ENCODE measurements at places on chromosomes 5 and 9.

DNA sequence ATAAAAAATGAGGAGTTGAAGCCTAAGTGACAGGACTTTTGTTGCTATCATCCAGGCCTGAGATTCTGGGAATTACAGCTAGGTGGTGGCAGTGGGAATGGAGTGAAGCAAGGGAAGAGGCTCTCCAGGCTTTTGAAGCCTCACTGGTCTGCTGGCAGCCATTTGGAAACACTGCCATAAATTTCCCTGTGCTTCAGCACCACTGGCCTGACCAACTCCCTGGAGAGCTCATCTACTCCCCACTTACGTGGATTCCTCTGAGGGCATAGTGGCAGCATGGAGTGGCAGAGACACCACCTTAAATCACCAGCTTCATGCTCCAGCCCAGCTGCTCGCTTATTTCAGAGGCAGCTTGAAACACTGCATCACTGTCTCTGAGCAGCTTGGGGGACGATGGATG lies 518.2 kb downstream of the TLR4 start:
- DNase-seq = peak; percentile 63

GRCh38 chr5:37966291-37966690 lies 126.5 kb upstream of the GDNF start:
- DNase-seq = no peak

DNA sequence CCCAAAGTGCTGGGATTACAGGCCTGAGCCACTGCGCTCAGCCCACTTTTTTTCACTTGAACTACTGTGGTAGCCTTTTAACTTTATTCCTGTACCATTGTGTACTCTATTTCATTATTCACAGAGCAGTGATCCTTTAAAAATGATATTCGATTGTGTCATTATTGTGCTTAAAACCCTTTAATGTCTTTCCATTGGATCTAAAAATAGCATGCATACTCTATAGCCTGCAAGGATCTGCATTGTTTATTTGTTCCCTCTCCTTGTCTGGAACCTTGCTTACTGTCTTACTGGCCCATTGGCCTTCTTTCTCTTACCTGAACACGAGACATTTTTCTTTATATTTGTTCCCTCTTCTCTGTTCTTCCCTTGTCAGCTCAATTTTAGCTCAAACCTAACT lies 15.7 kb downstream of the GPBP1 start:
- DNase-seq = no peak

GRCh38 chr9:69395718-69396117 lies 70.7 kb downstream of the ENTREP1 start:
- no peak for DNase-seq

- no peak for DNase-seq
These were observed 15.4 kb upstream of the EXOC3 start for GRCh38 chr5:427415-428087.

DNA sequence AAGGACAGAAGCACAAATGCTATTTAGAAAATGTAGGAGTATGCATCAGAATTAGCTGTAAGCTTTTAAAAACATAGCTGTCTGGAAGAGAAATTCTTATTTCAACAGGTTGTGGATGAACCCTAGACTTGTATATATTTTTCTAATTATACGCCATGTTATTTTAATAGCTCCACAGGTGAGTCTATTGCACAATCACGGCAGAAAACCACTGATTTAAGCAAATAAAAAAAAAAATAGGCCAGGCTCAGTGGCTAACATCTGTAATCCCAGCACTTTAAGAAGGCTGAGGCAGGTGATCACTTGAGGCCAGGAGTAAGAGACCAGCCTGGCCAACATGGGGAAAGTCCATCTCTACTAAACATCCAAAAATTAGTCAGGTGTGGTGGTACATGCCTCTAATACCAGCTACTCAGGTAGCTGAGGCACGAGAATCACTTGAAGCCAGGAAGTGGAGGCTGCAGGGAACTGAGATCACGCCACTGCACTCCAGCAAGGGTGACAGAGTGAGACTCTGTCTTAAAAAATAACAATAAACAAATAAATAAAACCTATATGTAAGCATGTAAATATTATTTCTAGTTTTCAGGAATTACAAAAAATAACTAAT lies 11.7 kb downstream of the TRIM23 start:
- DNase-seq = no peak

DNA sequence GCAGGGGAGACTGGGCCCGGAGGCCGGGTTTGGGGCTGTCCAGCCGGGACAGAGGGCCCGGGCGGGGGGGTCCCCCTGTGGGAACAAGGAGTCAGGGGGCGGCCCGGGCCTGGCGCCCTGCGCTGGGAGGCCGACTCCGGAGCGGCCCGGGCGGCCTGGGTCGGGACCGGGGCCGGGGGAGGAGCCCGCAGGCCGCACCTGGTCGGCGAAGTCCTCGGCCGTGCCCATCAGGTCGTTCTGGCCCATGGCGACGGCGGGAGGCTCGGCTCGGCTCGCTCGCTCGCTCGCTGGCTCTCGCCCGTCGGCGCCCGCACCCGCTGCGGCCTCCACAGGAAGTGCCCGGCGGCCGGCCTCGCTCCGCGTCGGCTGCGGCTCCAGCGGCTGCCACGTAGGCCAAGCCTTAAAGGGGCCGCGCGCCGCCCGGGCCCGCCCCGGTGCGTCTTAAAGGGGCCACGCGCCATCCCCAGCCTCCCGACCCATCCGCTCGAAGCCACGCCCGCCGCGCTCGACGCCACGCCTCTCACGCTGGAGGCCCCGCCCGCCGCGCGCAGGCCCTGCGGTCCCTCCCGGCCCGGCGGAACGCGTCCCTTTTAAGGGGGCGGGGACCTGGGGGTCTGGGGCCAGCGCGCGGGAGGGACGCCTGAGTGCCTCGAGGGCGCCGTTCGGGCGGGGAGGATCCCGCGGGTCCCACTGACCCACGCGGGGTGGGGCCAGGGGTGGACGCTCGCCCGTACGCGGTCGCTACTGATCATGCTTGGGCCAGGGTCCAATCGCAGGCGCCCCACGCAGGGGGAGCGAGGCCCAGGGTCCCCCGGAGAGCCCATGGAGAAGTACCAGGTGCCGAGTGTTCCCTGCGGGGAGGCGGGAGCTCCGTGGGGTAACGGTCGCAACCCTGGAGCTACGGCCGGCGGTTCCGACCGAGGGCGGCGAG lies at the start of the genes STKLD1 and SURF4:
Gene STKLD1, plus strand, starts transcription at position 643 of the 931 bp plus-strand sequence. Its CDS starts 108 bp downstream, at position 751.
Gene SURF4, minus strand, starts transcription at position 337 of the 931 bp plus-strand sequence. Its CDS starts 91 bp downstream, at position 246.
- DNase-seq = peak; percentile 78

DNA sequence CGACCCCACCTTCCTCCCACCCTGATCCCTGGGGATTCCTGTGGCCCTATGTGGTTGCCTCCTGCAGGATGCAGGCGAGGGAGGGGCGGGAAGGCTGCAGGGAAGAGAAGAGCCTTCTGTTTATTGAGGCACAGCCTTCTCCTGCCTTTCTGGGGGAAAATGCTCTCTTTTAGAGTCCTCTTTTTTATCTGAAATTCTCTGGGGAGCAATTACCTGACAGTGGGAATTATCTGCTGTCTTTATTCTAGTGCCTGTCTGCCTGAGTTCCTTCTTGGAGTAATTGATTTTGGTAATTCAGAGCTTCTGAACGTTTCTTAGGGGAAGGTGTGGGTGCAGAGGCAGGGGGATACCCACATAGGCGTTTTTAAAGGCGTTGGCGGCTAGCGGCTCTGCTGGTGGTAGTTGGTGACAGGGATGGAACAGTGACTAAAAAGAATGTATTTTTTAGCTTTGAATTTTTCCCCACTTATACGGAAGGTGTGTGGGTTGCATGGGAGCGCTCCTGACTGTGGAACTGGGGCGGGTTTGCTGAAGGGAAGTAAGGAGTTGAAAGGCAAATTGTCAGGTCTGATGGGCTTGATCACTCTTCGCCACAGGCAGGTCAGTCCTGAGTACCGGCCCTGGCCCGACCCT lies 35.2 kb upstream of the DAB2IP start:
- DNase-seq = no peak

DNA sequence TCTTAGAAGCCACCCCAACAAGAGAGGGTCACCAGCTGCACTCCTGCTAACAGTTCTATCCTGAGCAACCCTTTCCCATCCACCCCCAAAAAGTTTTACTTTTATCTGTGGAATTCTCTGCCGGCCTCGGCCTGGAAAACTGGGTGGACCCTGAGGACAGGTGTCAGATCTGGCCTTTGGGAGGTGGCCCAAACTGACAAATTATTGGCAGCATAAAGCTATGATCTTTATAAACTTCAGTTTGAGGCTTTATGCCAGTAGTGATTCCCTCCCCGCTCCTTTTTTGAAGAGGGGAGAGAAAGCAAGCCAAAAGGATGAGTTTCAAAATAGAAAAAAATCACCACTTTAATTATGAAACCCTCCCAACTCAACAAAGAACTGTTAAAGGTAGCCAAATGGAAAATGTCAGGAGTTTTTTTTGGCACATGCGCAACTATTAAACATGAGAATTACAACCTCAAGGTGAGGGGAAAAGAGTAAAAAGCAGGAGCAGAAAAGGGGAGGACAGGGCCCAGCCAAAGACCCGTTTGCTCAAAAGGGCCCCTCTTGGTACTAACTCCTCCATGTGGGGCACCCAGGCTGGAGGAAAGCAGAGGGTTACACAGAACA lies 49.4 kb downstream of the FBXW11 start:
- no peak for DNase-seq

GRCh38 chr9:123360161-123361085 lies 4.4 kb downstream of the CRB2 start:
- peak; percentile 34 for DNase-seq

DNA sequence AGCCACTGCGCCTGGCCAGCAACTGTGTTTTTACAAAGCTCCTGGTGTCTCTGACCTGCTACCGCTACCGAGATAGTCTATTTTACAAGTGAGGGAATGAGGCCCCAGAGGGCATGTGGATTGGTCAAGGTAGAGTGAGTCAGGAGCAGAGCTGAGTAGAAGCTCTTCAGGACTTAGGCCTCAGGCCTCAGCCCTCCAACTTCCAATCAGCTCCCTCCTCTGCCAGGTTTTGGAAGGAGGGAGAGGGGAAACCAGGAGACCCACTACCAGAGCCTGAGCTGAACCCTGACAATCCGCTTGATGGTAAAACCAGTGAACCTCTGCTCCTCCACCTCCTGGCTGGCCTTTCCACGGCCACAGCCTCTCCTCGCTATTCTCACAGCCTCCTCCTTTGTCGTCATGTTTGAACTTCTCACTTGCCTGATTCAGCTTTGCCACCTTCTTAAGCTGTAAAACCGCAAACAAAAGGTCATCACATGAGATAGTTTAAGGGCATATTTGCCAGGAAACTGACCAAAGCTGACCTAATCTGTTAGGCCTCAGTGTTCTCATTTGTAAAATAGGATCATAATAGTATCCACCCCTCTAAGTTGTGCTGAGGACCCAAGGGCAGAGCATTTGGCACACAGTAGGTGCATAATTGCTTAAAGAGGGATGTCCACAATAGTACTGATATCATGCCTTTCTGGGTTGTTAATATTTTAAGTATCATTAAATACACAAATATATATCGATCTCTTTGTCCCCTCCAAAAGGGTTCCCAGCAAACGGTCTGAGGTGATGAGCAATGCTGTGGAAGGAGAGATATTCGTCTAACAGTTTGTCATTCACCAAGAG lies 1.7 kb downstream of the TRAF1 start:
- DNase-seq = no peak

DNA sequence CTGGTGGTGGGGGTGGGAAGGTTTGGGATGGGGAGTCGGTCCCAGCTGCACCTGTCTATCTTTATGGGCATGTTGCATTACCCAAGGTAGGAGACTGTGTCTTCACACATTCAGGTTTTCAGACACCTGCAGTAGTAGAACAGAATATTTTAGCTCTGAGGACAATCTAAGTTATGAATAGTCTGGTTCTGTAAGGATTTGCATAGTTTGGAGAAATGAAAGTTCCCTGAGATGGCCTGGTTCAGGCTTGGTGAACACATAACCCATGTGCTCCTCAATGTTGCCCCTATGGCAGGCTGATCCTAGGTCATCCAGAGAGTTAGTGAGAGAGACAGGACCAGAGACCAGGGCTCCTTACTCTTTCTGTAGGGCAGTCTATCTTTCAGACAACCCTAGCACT lies 20.7 kb downstream of the TNFSF8 start:
- DNase-seq = no peak

GRCh38 chr9:85554349-85554748 lies 187.4 kb downstream of the AGTPBP1 start:
- no peak for DNase-seq

DNA sequence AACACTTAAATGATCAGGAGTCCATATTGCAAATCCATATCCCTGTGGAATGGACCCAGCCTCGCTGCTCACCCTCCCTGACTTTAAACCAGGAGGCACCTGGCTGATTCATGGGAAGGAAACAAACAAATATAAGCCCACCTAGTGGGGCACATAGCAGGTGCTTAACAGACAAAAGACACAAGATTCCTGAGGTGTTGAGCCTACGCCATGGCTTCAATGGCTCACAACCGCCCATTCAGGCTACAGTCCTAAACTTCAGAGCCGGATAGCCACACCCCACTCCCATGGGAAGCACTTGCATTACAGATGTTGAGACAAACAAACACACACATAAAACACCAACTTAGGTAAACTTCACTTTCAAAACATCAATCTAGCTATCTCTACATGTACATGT lies 359.9 kb downstream of the ICE1 start:
- DNase-seq = no peak
